Naive thymus-derived CD8-positive, alpha-beta T cell (primary cell): ENCODE measurements at places on chromosomes 6 and 20. TPM values are rescaled to one million over a fixed set of nuclear protein-coding genes. Genes with fewer than 3 reads are reported as not detected.

RAET1G gene
- not detected for total RNA-seq

GRCh38 chr6:166738386-166739116 is 111.5 kb upstream of the RPS6KA2 start:
- DNase-seq: no peak

GRCh38 chr6:4383910-4384638 is 248.7 kb upstream of the ECI2 start:
- no peak for DNase-seq

UNC5CL gene
- 7.3 TPM for total RNA-seq

GRCh38 chr6:151167034-151167433 is 72.7 kb upstream of the AKAP12 start:
- no peak for DNase-seq

ENPP1 gene
- total RNA-seq: 0.47 TPM

POLR1C gene
- total RNA-seq: 51.9 TPM

GRCh38 chr20:10521836-10522235 is 86.7 kb downstream of the SLX4IP start:
- no peak for DNase-seq

DNA sequence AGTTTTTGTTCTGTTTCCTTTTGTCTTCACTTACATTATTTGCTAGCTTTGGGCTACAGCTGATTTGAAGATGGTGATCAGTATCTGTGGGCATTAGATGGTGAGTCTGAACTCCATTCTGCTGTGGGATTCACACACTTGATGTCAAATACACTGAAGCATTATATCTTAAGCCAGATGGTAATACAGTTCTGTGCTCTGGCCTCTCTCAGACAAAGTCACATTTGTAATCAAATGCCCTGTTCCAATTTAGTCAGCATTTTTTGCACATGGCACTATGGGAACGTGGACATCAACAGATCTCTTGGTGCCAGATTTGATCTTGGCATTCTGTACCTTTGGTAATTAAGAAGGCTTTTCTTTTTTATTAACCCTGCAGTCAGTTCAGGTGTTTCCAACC is 56.0 kb downstream of the SASH1 start:
- no peak for DNase-seq

BPIFB2 gene
- total RNA-seq: not detected

PDYN gene
- total RNA-seq: not detected

- DNase-seq: no peak
These were observed 86.8 kb upstream of the SNAP25 start for GRCh38 chr20:10131732-10132345.
